ENCODE measurements at places on chromosomes 2 and 18.
A peak's percentile ranks its signal among the peaks of the same experiment; 100 is the strongest.

- peak; percentile 42 for DNase-seq
Measured at GRCh38 chr2:100013892-100014677, 128.3 kb downstream of the AFF3 start.

- DNase-seq = no peak
Measured at GRCh38 chr2:17805717-17806363, 10.4 kb upstream of the MSGN1 start.

DNA sequence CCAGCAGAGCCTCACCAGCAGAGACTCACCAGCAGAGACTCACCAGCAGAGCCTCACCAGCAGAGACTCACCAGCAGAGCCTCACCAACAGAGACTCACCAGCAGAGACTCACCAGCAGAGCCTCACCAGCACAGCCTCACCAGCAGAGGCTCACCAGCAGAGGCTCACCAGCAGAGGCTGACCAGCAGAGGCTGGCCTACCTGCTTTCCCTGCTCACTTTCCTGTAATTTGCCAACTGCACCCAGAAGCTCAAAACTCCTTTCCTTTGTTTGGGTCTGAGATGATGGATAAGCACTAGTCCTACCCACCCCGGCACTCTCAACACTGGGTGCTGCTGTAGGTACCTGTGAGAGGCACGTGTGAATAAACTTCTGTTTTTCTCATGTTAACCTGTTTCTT lies 36.4 kb upstream of the PXDN start:
- DNase-seq = no peak

- DNase-seq = no peak
Measured at GRCh38 chr18:47331026-47331425, 79.6 kb upstream of the SKOR2 start.

GRCh38 chr2:173749315-173749714 lies 215.9 kb downstream of the SP3 start:
- peak; percentile 6 for DNase-seq

GRCh38 chr18:2970344-2970743 lies 42.6 kb downstream of the LPIN2 start:
- DNase-seq = no peak

DNA sequence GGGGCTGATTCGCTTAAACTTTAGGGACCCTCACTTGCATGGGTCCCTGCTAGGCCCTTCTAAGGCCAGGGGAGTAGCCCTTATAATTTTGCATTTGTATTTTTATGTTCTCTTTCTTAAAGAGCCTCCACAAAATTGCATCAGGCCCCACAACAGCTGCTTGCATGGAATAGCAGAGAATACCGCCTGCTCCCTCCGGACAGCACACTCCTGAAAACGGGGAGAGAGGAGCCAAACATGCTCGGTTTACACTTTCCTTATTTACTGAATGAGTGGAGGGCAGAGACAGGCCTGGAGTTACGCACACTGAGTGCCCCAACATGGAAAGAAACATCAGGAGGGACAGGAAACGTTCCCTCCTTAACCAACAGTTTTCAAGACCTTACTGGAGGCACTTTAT lies 132.2 kb downstream of the ANTXR1 start:
- DNase-seq = no peak
